Activated CD4-positive, alpha-beta memory T cell treated with anti-CD3 and anti-CD28 coated beads, Interleukin-2, amount 10 ng/mL, durations not matched to agents 7 days and 5 days (primary cell): ENCODE measurements at places on chromosomes 3 and 15. TPM values are rescaled to one million over a fixed set of nuclear protein-coding genes. Genes with fewer than 3 reads are reported as not detected.

GRCh38 chr3:183434503-183434902, 6.1 kb upstream of the MCF2L2 start:
- no peaks in the 10 kb centered on the region for H3K36me3 ChIP-seq
- peaks cover 85% of the 10 kb centered on the region for H3K4me1 ChIP-seq
- H3K4me3 ChIP-seq, result no peak overlapping the region
- H3K27me3 ChIP-seq, result peaks cover 2% of the 10 kb centered on the region
- no peak overlapping the region for H3K27ac ChIP-seq
- no peak for DNase-seq

DNA sequence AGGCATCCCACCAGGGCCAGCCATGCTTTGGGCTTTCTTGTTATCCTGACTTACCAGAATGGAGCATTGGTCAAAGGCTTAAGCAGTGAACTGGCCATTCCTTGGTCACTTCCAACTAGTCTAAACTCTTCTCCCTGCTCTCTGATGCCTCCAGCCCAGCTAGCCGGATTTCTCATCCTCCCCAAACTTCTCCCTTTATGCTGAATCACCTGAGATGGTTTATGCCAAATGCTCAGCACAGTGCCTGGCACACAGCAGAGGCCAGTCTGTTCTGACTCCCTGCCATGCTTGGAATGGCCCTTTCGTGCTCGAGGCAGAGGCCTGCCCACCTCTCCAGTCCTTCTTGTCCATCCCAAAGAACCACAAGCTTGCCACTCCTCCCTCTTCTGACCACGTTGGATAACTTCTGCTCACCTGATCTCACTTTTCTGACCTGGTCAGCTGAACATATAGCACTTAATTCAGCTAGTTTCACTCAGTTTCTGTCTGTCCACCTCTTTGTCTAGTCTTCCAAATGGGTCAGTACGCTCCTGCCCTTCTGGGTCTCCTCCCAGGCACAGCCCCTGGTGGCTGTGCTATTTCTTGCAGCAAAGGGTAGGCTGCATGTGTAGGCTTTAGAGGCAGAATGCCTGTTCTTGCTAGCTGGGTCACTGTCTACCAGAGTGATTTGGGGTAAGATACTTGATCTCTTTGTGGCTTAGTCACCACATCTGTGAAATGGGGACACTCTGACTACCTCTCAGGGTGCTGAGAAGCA, 2.2 kb upstream of the RBP1 start:
- peaks cover 51% of the 10 kb centered on the region for H3K27me3 ChIP-seq
- no peaks in the 10 kb centered on the region for H3K36me3 ChIP-seq
- peaks cover 9% of the 10 kb centered on the region for H3K4me1 ChIP-seq
- DNase-seq, result no peak
- H3K4me3 ChIP-seq, result no peak overlapping the region
- no peak overlapping the region for H3K27ac ChIP-seq

PLS1 gene
- total RNA-seq, result 3.6 TPM

- H3K27me3 ChIP-seq, result no peaks in the 10 kb centered on the region
- no peaks in the 10 kb centered on the region for H3K4me1 ChIP-seq
- no peak overlapping the region for H3K4me3 ChIP-seq
- H3K27ac ChIP-seq, result no peak overlapping the region
- no peaks in the 10 kb centered on the region for H3K36me3 ChIP-seq
Observed at GRCh38 chr3:62553811-62554210, 180.5 kb upstream of the FEZF2 start.

NDUFB5 gene
- total RNA-seq, result 110 TPM
